ENCODE measurements at places on chromosomes 16 and 17. TPM values are rescaled to one million over a fixed set of nuclear protein-coding genes. Genes with fewer than 3 reads are reported as not detected.

KRT39 gene
- total RNA-seq = not detected

DNA sequence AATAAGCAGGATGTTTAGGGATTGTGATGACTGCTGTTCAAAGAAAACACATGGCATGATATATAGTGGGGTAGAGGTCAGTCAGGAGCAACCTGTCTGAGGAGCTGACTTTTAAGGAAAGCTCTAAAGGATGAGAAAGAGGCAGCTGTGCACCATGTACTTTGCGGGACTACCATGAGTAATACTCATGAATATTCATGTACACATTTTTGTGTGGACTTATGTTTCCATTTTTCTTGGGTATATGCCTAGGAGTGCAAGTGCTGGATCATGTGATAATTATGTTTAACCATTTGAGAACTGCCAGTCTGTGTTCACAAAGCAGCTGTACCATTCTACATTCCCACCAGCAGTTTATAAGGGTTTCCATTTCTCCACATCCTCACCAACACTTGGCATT is 35.8 kb downstream of the BEAN1 start:
- H3K4me3 ChIP-seq = no peak overlapping the region
- no peaks in the 10 kb centered on the region for H3K4me1 ChIP-seq
- no peaks in the 10 kb centered on the region for H3K36me3 ChIP-seq
- DNase-seq = no peak
- peaks cover 19% of the 10 kb centered on the region for H3K27me3 ChIP-seq

DNA sequence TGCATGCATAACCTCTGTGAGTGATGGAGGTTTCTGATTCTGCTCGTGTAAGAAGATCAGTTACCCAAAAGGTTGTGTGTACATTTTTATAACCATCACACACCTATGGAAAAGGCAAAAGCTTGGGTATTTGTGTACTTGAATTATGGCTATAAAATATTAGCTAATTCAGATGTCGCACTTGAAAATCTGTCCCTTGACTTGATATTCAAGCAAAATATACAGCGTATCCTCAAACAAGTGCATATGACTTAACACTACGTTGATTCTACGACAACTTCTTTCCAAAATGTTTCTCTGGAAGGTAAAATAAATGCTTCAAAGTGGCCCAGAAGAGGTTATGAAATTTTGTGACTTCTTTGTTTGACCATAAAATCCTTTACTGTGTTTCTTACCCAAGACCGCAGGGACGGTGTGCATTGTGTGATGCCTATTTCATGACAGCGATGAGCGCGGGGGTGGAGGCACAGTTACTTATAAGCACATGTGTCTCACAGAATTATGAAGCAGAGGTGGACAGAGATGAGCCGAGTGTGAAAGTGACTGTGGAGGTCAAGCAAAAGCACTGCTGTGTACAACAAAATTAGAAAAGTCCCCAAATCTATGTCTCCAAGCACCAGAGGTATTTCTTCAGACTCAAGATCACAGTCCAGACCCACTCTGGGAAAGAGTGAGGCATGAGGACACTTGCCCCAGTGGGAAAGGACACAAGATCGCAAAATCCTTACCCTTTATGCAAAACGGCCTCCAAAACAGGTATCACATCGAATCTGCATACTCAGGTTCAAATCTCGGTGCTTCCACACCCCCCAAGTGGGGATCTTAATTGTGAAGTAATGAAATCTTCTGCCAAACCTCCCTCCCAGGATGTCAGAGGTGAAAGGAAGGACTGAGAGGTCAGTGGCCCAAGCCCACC is 4.1 kb upstream of the HOXB9 start:
- DNase-seq = no peak
- H3K4me3 ChIP-seq = no peak overlapping the region

DNA sequence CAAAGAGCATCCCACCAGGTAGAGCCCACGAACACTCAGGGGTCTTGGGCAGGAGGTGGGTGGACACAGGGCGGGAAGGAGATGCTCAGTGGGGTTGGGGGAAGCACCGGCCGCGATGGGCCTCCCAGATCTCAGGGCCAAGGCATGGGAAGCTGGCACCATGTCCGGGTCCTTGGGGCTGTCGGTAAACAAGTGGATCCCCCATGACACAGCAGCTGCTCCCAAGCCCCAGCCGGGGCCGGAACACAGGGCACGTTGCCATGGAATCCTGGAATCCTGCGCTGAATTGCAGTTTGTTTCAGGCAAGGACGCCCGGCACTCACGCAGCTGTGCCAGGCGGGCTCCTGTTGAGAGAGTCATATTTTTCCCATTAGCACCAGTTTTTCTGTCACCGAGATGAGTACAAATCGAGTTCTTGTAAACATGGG is 23.0 kb upstream of the CHMP6 start:
- no peak overlapping the region for H3K27ac ChIP-seq
- H3K27me3 ChIP-seq = no peaks in the 10 kb centered on the region

DNA sequence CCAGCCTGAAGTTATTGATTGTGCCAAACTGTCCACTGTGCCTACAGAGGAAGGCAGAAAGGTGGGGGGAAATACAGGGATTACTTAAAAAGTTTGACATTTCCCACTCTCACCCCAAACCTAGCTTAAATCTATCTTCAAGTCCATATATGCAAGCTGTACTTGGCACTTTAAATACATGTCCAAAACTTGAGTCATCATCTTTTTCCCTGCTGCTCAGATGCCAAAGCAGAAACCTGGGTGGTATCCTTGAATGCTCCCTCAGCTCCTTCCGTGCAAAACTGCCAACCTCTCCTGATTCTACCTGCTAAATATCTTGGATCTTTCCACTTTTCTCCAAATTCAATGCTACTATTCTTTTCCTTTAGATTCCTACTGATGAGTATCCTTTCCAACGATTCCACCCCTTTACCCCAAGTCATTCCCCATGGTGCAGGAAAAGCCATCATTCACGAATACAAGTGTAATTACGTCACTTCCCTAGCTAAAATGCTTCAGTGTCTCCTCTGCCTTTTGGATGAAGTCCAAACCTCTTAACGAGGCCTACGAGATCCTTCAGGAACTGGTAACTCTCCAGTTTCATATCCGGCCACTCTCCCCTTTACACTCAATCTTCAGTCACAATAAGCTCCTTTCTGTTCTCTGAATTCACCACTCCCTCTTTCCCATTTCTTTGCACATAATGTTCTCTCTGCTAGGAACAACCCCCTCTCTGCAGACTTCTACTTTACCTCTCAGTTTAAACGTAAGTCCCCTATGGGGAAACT is 9.3 kb downstream of the BECN1 start:
- no peak for DNase-seq

MEIOB gene
- not detected for total RNA-seq
